ENCODE measurements at places on chromosomes 5 and 9.

DNA sequence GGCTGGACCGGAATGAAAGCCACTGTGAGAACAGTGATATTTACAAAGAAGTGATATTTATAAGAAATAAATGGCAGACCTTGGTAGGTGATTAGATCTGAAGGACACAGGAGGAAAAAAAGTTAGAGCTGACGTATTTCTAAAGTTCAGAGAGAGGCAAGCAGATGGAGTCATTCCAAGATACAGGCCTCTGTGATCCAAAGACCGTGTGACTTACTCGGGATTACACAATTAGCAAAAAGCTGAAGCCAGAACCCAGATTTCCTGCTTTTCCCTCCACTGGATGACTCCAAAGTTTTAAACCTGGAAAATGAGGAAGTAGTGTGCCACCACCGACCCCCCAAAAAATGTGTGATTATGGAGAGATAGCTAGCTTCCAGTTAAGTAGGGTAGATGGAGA is 3.1 kb upstream of the DOCK8 start:
- DNase-seq = no peak

DNA sequence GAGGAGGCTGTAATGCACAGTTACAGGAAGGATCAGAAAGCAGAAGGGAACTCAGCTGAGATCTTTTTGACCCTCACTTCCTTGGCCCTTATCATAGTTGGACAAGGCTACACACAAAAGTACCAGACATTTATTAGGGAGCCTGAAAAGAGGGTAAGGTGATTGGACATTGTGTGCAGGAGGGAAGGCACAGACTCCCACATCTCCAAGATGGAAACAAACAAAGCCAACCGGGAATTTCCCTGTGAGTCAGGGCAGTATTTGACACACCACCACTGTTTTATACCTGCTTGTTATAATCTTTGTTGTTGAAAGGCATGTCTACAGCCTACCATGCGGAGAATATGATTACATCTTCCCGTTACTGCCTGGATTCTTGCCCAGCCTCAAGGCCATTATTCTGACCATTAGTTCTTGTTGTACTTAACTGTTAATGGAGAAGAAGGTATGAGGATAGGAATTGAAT is 3.0 kb upstream of the CCNG1 start:
- peak; percentile 17 for DNase-seq

DNA sequence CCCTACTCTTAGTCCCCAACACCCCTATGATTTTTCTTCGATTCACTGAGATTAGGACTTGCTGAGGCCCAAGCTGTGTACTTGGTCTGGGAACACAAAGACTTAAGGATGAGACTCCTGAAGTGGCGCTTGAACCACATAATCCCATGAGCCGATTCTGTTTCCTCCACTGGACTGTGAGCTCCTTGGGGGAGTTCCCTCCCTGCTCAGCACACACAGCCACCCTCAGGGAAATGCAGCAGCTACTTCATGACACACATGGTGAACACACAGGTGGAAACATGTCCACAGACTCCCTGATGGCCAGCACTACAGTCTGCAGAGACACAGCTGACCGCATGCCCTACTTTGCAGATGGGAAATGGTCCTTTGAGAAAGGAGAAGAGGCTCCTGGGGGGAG is 101.1 kb downstream of the C5orf15 start:
- no peak for DNase-seq

DNA sequence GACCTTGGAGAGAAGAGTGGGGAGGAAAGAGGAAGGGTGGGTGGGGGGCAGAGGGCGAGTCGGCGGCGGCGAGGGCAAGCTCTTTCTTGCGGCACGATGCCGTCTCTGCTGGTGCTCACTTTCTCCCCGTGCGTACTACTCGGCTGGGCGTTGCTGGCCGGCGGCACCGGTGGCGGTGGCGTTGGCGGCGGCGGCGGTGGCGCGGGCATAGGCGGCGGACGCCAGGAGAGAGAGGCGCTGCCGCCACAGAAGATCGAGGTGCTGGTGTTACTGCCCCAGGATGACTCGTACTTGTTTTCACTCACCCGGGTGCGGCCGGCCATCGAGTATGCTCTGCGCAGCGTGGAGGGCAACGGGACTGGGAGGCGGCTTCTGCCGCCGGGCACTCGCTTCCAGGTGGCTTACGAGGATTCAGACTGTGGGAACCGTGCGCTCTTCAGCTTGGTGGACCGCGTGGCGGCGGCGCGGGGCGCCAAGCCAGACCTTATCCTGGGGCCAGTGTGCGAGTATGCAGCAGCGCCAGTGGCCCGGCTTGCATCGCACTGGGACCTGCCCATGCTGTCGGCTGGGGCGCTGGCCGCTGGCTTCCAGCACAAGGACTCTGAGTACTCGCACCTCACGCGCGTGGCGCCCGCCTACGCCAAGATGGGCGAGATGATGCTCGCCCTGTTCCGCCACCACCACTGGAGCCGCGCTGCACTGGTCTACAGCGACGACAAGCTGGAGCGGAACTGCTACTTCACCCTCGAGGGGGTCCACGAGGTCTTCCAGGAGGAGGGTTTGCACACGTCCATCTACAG is 760 bp downstream of the NPR3 start:
- no peak for DNase-seq

DNA sequence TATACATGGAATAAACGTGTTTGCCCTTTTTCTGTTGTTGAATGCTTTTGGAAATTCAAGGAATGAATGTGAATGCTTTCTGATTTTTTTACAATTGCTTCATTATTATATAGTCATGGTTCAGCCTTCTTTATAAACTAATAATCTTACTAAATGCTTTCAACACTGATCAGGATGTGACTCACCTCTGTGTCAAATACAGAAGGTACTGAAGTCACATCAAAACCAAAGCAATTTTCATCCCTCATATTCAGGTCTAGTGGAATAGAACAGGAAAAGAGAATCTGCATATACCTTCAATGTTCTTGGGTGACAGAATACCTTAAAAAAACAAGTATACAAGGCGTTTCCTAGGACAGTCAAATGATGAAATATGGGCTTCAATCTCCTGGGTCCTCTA is 170.7 kb downstream of the PDE4D start:
- DNase-seq = no peak

DNA sequence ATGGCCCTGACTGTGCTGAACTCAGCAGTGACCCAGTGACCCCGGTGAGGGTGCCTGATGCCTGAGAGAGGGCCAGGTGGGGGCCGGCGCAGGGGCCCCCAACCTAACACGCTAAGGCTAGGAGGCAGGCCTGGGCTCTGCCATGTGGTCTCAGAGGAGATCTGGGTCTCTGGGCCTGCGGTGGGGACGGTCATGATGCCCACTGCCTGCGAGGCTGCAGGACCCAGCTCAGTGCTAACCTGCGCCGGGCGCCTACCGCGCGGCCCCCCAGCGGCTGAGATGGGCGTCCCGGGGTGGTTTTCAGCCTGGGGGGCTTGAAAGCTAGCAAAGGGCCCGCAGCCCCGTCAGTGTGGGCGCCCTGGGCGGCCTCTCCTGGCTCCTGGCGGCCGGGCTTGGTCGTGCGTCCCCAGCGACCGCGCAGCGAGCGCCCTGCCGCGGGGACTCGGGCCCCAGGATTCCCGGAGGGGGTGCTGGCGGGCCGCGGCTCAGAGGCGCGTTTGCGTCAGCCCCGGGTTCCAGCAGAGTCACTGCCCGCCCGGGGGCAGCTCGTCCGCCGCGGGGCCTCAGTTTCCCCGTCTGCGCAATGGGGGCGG is 2.5 kb downstream of the EGFL7 start:
- peak; percentile 32 for DNase-seq

DNA sequence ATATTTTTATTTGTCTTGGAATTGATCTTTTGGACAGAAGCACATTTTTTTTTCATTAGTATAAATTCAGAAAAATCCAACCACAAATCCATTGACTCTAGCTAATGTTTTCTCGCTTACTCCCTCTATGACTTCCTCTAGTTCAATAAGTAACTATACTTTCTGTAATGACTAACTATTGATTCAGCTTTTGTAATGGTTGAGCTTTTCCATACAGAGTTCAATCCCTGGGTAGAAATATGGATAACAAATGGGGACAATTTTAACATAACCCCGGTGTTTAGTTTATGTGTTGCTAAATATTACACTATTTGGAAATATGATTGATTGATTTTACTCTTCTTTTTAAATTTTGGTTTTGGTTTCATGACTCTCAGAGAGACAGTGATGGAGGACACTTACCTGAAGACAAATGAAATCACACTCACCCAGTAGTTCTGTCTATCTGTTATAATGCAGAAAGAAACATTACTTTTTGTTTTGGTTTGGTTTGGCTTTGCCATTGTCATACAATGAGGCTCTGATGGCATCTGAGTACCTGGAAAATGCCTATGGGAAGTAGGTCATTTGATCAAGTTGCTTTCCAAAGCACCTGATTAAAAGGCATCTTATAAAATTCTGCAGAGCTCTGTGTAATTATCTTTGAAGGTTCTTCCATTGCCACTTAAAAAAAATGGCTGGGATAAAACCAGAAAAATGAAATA is 309.7 kb upstream of the MPDZ start:
- DNase-seq = no peak

DNA sequence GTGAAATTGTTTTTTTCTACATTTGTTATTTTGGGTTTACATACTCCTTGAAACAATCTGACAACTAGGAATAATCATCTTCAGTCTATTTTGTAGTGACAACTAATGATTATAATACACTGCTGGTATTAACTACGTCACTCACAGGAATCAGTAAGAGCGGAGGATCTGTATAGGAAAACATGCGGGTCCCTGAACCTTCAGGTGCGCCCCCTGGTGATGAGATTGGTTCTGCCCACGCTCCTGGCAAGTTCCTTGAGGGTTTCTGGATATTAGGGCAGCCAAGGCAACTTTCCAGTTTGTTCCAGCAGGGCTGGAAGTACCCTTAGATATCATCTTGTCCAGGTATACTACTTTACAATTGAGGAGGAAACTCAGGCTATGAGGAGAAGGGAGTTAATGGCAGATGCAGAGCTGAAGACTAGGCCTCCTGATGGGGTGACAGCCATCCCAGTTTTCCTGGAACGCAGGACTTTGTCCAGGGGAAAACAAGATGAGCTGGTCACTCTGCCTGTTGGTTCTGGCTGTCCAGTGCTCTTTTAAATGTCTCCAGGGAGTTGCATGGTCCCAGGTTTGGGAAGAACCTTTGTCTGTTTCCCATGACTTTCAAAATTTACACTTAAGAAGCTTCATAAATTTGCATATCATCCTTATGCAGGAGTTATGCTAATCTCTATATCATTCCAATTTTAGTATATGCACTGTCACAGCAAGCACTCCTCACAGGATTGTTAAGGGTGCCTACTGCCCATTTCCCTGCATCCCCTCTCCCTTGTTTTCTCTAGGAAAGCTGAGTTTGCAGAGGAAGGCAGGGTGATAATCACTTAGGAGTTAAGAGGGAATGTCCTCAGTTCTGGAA is 14.9 kb upstream of the WNT8A start:
- DNase-seq = peak; percentile 74

DNA sequence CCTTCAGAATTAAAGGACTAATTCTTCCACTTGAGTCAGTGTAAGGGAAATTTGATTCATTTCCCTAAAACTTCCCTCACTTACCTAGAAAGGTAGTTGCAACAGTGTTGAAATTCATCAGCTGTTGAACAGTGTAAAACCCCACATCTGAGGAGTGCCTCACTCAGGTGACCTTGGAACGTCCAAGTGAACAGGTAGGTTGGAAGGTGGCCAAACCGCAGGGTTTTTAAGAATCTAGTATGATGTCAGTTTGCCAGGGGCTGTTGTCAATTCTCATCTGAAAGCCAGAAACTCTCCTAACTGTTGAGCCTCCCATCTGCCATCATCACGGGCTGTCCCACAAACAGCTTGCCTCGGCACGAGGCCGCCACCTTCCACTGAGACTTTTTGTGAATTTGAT is 105.7 kb downstream of the TMEM174 start:
- no peak for DNase-seq

GRCh38 chr9:95517559-95518425 is 1.0 kb upstream of the PTCH1 start:
- DNase-seq = no peak

- DNase-seq = peak; percentile 19
Observed at GRCh38 chr9:91727316-91727861, 222.6 kb downstream of the ROR2 start.
